ENCODE measurements at places on chromosomes 6 and 20.
A peak's percentile ranks its signal among the peaks of the same experiment; 100 is the strongest.

GRCh38 chr6:149225946-149226345, 91.6 kb upstream of the TAB2 start:
- DNase-seq, result no peak

- no peak for DNase-seq
Measured at GRCh38 chr20:24492031-24492607, 22.7 kb downstream of the SYNDIG1 start.

- DNase-seq, result no peak
Measured at GRCh38 chr6:5152460-5152859, 67.3 kb downstream of the PPP1R3G start.

GRCh38 chr6:18562726-18563125, 175.6 kb downstream of the RNF144B start:
- DNase-seq, result no peak

DNA sequence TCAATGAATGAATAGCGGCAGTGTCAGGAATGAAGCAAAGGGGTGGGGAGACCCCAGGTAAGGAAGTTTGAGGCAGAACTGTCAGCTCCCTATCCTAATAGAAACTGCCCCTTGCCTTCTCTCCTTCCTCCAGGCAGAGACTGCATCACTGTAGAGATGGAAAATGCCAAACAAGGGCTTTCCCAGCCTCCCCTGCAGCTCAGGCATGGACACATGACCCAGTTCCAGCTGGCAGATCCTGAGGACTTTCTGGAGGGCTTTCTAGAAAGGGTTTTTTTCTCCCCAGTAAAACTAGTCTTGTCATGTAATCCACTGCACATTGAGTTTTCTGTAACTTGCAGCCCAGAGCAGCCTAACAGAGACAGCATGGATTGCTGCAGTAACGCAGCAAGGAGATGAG, 17.9 kb upstream of the PNPLA1 start:
- DNase-seq, result no peak

GRCh38 chr6:47091886-47092668, 49.9 kb upstream of the ADGRF1 start:
- DNase-seq, result no peak

GRCh38 chr6:85997206-85997605, 354.5 kb upstream of the SYNCRIP start:
- DNase-seq, result no peak

DNA sequence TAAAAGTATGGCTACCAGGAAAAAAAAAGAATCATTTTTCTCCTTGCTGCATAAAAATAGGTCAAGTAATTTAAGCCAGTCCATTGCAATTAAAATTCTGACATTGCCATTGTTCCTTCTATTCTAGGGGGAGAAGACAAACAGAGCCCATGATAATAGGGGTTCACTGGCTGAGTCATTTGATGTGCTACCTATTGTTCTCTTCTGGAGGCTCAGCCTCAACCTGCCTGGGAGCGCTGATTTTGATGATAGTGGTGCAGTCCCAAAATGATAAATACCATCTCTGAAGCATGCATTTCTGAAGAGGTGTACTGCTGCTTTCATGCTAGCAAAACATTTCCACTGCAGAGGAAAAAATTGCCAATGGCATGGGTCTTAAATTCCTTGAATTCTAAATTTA, 5.8 kb downstream of the CITED2 start:
- DNase-seq, result no peak

DNA sequence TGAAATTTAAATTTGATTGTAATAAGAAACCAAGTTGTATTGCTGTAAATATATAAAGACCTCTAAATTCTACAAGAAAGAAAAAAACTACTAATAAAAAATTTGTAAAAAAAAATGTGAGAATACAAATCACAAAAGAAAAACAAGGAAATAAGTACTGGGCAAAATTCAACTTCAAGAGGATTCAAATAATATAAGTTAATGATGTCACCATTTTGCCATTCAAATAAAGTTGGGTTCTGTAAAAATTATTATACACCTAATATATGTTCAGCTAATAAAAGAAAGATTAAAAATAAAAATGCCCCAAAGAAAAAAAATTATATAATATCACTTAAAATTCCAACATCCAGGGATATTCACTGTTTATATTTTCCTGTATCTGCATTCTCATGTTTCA, 47.0 kb upstream of the BMP5 start:
- no peak for DNase-seq

GRCh38 chr6:69111301-69111700, 476.2 kb downstream of the ADGRB3 start:
- DNase-seq, result no peak

DNA sequence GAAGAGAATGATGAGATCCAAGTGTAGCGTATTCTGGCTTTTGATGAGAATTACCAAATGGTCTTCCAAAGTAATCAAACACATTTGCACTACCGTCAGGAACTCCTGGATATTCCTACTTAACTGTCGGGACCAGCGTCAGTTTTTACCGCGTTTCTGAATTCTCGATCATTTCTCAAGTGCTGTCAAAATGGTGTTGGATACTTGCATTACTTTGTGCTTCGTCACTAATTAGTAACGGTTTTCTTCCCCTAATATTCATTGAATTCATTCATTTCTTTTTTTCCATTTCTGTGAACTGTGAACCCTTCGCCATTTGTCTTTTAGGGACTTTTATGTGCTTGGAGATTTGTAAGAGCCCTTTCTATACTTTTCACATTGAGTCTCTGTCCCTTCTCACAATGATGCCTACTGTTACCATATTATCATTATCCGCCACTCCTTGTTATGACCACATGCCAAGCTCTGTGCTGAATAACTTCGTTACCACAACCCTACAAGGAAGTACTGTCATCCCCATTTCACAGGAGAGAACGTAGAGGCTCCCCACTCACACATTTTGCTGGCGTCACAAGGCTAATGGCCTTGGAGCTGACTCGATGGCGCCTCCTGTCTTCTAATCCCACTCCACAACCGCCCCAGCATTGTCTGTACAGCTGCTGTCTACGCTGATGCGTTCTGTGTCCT, 74.2 kb upstream of the QKI start:
- no peak for DNase-seq

DNA sequence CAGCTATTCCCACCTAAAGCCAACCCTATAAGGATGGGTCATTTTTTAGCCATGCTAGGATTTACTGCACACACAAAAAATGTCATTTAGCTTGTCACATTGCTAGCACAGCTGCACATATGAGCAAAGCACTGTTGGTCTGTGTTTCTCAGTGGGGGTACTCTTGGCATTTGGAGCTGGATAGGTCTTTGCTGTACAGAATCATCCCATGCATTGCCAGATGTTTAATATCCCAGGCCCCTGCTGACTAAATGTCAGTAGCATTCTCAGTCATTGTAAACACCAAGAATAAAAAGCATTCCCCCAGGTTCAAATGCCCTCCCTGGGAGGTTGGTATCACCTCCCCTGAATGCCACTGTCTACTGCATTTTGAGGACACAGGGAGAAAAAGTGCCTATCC, 14.6 kb upstream of the LTV1 start:
- no peak for DNase-seq

DNA sequence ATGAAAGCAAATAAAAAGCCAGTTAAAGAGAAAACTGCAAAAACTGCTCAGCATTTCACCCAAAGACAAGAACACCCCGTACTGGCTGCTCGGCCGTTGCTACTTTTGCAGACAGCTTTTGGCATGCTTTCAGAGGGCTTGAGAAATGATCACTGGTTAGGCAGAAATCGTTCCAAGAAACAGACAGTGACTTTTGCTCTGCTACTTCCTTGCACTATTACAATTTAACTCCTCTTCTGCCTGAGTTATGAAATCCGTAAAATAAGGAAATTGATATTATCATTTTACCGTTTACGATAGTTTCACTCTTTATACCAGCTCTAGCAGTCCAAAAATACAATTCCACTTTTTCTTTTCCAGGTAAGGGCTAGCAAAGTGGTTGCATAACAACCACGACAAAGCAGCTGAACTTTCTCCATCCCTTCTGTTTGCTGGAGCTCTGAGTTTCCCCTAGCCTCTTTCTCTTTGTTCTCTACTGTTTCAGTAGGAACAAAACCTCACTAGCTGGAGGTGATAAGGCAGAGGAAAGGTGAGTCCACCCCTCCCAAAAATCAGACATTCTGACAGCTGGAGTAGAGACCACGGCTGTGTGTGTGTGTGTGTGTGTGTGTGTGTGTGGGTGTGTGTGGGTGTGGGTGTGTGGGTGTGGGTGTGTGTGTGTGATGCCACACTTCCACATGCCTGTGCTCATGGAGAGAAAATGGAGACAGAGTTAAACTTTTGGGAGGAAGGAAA, 191.8 kb upstream of the RREB1 start:
- peak; percentile 4 for DNase-seq

GRCh38 chr6:82330171-82330804, 33.3 kb upstream of the TPBG start:
- no peak for DNase-seq

DNA sequence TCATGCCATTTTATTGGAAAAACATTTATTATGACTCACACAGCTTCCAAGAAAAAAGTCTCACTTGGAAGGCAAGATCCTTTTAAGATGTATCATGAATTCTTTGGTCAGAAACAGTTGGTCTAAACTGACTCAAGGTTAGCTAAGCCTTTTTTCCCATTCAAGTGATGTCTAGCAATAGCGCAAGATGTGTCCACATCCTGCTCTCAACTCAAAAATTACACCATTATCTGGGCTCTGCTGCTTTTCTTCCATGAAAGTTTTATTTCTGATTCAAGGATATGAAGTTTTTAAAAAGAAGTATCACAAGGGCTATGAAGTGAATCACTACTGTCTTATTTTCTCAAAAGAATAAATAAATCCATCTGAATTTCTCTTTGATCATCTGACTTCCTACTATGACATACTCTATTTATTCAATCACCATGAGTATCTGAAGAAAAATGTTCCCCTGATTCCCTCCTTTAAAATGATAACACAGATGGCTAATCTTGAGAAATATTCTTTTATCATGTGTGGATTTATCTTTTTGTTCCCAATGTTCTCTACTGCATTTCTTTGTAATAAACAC, 139.2 kb downstream of the AHI1 start:
- no peak for DNase-seq

DNA sequence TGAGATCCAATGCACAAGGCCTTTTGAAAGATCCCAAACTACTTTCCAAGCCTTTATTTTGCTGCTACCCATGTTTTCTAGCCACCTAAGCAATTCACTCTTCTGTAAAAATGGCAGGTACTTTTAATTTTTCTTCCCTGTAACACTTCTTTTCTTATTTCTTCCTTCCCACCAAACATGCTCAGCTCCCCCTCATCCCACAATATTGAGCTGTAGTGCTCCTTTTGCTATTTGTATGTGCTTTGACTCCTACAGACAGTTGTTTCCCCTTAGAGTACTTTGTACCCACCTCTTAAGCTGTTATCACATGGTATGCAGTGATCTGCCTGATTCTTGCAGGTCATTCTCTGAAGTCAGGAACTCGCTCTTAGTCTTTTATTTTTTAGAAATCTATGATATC, 49.3 kb downstream of the QKI start:
- no peak for DNase-seq

GRCh38 chr6:97586344-97586743, 303.3 kb upstream of the MMS22L start:
- DNase-seq, result peak; percentile 20

- peak; percentile 89 for DNase-seq
Measured at GRCh38 chr20:21125849-21126580, at the start of gene KIZ. TSS of gene KIZ (plus strand) at chr20:21126082. CDS start at chr20:21126116, 34 bp downstream.

GRCh38 chr6:7454696-7455358, 65.2 kb downstream of the RIOK1 start:
- no peak for DNase-seq

DNA sequence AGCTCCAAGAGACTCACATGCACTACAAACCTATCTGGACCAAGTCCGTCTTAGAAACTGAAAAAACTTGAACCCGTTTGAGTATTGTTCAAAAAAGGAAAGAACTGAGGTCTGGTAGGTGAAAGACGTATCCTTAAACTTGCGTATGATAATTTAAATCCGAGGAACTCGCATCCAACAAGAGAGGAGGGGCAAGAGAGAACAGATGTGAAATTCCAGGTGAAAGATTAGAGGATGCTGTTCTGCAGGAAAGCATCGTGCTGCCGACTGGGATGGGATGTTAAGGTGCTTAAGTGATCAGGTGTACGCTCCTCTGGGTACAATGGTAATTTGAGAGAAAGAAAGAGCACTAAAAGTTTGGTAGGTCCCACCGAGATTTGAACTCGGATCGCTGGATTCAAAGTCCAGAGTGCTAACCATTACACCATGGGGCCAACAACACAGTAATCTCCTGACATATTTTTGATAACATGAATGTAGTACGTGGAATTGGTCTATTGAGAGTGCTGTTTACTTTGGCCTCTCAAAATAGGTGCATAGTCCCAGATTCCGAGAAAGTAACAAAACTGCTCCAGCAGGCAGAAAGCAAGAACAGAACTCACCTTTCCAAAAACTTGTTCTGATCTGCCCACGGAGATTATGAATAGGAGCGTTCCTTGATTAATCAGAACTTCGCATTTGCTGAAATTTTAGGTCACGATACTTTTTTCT, 53.5 kb upstream of the BTN3A2 start:
- DNase-seq, result peak; percentile 72

DNA sequence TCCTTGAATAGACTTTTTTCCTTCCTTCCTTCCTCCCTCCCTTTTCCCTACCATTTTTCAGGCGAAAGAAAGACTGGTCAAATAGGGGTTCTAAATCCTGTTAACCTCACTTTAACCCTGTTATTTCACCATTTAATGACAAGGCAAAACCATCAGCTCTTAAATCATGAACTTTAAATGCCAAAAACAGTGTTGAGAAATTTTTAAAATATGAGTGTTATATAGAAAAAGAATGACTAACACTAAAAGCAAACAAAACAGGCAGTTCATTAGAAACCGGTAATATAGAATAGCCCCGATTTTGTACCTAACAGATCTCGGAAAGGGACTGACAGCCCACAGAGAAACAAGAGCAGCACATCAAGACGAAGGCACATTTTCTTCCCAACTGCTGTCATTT, 57.4 kb upstream of the CEP85L start:
- peak; percentile 4 for DNase-seq

- no peak for DNase-seq
Measured at GRCh38 chr6:143603455-143603854, 74.3 kb upstream of the PHACTR2 start.

DNA sequence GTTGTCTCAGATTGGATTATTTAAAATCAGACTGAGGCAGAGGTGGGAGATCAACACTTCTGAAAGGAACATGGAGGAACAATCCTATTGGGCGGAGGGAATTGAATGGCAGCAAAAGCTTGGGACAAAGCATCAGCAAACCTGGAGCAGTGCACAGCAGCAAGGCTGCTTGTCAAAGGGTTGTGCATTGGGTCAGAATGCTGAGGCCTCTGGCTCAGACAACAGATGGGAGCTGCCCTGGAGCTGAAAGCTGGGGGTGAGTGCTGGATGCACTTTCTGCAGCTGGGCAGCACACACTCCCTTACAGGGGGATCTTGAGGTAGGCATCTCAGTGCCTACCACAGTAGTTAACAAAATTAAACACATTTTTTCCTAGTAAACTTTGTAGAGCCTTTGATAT, 634.4 kb upstream of the MMS22L start:
- no peak for DNase-seq

DNA sequence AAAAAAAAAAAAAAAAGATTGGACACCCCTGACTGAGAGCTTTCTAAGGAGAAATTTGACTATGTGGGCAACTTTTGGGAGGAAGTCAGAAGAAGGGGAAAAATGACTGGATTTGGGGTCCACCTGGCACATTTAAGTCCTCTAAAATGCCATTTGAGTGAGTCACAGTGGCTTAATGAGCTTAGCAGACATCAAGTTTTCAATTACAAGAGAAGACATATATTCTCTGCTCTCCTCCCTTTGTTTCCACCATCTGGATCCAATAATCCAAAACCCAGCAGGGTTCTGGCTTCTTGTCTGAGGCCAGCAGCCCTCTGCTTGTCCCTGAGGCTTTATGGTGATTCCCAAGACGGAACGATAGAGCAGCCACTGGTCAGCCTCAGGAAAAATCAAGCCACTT, 6.9 kb downstream of the PI3 start:
- DNase-seq, result no peak

GRCh38 chr6:72206606-72207005, 320.3 kb downstream of the RIMS1 start:
- no peak for DNase-seq
